ENCODE measurements at places on chromosomes 5 and 9.

GRCh38 chr9:134811673-134812342 is 68.8 kb upstream of the FCN2 start:
- no peak for DNase-seq

- DNase-seq = no peak
Measured at GRCh38 chr9:95192631-95193030, 124.9 kb downstream of the FANCC start.

- no peak for DNase-seq
Measured at GRCh38 chr5:107359033-107359915, 311.5 kb downstream of the EFNA5 start.

GRCh38 chr9:134854541-134854981 is 26.0 kb upstream of the FCN2 start:
- no peak for DNase-seq

DNA sequence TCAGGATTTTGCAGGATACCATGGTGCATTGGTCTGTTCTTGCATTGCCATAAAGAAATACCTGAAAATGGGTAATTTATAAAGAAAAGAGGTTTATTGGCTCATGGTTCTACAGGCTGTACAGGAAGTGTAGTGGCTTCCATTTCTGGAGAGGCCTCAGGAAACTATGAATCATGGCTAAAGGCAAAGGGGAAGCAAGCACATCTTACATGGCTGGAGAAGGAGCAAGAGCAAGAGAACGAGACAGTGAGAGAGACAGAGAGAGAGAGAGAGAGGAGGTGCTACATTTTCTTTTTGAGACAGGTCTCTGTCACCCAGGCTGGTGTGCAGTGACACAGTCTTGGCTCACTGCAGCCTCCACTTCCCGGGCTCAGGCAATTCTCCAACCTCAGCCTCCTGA is 43.9 kb downstream of the P4HA2 start:
- DNase-seq = no peak
